ENCODE measurements at places on chromosomes 1 and 21. TPM values are rescaled to one million over a fixed set of nuclear protein-coding genes. Genes with fewer than 3 reads are reported as not detected.

- H3K4me3 ChIP-seq: no peak overlapping the region
- DNase-seq: no peak
- H3K36me3 ChIP-seq: peaks cover 4% of the 10 kb centered on the region
- no peaks in the 10 kb centered on the region for H3K27me3 ChIP-seq
- no peak overlapping the region for H3K27ac ChIP-seq
These were observed 6.1 kb downstream of the PRXL2B start for GRCh38 chr1:2592672-2593071.

DNA sequence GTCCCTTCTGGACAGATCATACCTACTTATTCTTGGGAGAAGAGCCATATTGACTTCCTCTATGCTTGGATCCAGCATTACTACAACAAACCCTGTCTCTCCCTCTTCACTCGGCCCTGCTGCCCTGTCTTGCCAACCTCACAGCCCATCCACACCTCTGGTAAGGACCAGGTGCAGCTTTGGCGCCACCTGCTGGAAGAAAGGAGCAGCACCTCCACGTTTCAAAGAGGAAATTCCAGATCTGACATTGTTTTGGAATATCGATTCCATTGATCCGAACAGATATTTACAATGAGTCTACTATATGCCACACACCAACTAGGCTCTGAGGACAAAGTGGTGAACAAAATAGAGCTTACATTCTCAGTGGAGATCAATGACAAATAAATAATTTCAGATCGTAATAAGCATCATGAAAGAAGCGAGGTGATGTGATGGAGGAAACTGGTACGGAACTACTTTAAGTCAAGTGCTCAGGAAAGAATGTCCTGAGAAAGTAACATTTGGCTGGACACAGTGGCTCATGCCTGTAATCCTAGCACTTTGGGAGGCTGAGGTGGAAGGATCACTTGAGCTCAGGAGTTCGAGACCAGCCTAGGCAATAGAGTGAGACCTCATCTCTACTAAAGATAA is 18.7 kb downstream of the MFSD2A start:
- H3K27ac ChIP-seq: no peak overlapping the region
- H3K36me3 ChIP-seq: no peaks in the 10 kb centered on the region
- no peaks in the 10 kb centered on the region for H3K4me1 ChIP-seq

GRCh38 chr1:192632188-192632587 is 3.8 kb upstream of the RGS13 start:
- no peak overlapping the region for H3K4me3 ChIP-seq
- no peaks in the 10 kb centered on the region for H3K36me3 ChIP-seq
- H3K27ac ChIP-seq: no peak overlapping the region

DNA sequence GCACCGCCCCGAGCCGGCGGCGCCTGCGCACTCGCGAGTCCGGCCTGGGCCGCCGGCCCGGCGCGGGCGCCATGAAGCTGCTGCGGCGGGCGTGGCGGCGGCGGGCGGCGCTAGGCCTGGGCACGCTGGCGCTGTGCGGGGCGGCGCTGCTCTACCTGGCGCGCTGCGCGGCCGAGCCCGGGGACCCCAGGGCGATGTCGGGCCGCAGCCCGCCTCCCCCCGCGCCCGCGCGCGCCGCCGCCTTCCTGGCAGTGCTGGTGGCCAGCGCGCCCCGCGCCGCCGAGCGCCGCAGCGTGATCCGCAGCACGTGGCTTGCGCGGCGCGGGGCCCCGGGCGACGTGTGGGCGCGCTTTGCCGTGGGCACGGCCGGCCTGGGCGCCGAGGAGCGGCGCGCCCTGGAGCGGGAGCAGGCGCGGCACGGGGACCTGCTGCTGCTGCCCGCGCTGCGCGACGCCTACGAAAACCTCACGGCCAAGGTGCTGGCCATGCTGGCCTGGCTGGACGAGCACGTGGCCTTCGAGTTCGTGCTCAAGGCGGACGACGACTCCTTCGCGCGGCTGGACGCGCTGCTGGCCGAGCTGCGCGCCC is at the start of gene B3GALT6:
Gene B3GALT6, plus strand, starts transcription at position 30 of the 588 bp plus-strand sequence. Its CDS starts 42 bp downstream, at position 72.
- no peaks in the 10 kb centered on the region for H3K27me3 ChIP-seq
- DNase-seq: no peak
- peak within 1 kb of the TSS; percentile 89 for H3K27ac ChIP-seq
- H3K4me3 ChIP-seq: peak within 1 kb of the TSS; percentile 91
- H3K4me1 ChIP-seq: peaks cover 23% of the 10 kb centered on the region

OPTC gene
- total RNA-seq: not detected

Measured in ascending aorta (tissue), 2 donors.